H4 (cell line): ENCODE measurements at places on chromosomes 1 and 21. TPM values are rescaled to one million over a fixed set of nuclear protein-coding genes. Genes with fewer than 3 reads are reported as not detected.

The DMRTA2 gene
- 1.5 and 3.8 TPM in 2 replicates for total RNA-seq

DNA sequence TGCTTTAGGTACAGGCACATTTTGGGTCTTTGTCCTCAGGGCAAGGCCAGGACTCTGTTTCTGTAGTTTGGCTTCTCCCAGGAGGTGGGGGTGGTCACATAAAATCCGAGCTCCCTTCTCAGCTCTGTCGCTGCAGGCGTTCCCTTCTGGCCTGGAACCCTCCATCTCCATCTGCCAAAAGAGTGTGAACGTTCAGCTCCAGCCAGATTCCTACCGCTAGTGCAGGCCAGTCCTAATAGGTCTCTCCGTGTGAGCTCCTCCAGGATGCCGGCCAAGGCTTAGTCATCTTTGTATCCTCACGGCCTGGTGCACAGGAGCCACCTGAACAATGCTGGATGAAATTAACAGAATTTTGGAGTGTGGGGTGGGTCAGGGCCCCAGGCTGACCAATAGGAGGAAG is 19.9 kb upstream of the KCNA10 start:
- DNase-seq, result no peak

- DNase-seq, result no peak
Measured at GRCh38 chr1:21335750-21336224, 45.5 kb upstream of the ECE1 start.

DNA sequence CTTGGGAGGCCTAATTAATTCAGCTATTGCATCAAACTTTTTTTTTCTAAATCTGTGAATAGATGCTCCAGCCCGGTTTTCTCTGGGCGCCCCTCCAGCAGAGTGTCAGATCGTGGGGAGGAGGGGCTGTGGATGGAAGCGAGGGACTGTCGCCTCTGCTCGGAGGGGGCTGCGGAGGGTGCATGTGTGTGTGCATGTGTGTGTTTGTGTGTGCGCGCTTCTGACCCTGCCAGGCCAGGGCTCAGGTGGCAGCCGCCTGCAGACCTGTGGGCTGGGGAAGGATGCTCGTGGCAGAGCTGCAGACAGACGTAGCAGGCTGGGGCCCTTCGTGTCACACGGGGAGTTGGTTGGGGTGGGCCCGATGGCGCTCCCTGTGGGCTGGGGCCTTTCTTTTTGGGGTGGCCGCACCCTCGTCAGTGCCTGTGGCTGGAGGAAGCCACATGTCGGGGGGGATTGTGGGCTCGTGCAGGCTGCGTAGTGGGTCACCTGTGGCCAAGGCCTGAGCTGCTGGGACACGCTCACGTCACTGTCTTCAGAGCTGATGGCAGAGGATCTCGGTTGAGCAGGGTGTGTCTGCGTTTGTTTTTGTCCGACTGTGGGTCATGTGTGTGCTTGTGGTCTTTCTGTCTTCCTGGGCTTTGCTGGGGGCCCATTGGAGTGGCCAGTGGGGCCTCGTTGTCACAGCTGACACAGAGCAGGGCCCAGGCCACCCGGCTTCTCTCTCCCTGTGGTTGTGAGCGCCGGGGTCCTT is 2.8 kb downstream of the SKI start:
- DNase-seq, result no peak

DNA sequence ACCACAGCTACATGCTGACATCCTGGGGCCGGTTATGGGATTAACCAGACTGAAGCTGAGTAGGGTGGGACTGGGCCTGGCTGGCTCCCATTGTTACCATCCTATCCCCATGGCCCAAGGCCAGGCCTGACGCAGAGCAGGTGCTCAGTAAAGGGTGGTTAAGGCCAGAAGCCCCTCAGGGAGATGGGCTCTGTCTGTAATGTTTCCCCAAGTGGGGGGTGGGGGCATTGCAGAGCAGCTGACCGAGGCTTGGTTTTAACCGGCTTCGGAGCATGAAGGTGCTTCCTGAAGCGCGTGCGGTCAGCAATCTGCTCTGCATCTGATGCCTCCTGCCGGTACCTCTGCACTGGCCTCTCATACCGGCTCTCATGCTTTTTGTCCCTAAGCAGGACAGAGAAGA is 83.4 kb upstream of the ACTL8 start:
- no peak for DNase-seq

- DNase-seq, result peak; percentile 77
Measured at GRCh38 chr1:213070406-213070805, 19.4 kb downstream of the RPS6KC1 start.

DNA sequence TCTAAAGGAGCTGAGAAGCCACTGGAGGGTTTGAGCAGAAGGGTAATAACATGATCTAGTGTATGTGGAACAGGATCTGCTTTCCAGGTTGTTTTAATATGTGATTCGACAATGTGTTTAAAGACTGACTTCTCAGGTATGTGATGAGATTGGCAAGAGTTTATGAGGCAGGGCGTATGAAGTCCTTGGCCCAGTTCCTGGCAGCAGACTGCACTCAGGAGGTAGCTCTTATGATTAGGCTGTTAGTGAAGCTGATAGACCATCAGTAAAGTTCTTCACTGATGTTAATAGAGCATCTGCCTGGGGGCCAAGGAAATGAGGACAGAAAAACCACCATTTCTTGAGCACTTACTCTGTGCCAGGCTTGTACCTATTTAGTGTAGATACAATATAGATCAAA is 41.9 kb upstream of the SERBP1 start:
- no peak for DNase-seq
